Thymus (tissue), 14 donors: ENCODE measurements at places on chromosomes 7 and 10. TPM values are rescaled to one million over a fixed set of nuclear protein-coding genes. Genes with fewer than 3 reads are reported as not detected.
A peak's percentile ranks its signal among the peaks of the same experiment; 100 is the strongest.

Gene PCLO
- total RNA-seq, result 2.3 TPM

DNA sequence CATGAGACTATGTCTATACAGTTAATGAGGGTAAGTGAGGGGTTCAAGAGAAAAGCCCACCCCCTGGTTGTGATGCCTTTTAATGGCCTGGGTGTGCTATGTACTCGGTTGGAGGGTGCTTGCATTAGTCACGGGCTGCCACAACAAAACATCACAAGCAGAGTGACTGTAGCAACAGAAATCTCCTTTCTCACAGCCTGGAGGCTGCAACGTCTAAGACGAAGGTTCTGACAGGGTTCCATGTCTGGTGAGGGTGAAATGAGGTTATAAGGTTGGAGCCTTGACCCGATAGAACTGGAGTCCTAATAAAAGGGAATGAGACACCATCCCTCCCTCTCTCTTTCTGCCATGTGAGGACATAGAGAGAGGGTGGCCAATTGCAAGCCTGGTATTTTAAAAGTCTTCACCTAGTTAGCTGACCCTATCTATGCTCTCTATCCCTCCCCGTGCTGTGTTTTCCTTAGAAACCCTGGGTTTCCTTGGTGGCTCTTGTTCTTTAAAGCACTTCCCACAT is 126.0 kb upstream of the GDF10 start:
- H3K27ac ChIP-seq, result no peak overlapping the region
- no peak overlapping the region for H3K4me3 ChIP-seq

Gene HABP2
- 0.19 TPM for total RNA-seq

GRCh38 chr7:139829025-139829774 is at the start of gene TBXAS1:
TSS of gene TBXAS1 (plus strand) at chr7:139829264. CDS start at chr7:139829391, 127 bp downstream.
- H3K27ac ChIP-seq, result peak within 1 kb of the TSS; percentile 71
- peak within 1 kb of the TSS; percentile 51 for H3K4me3 ChIP-seq
- peak; percentile 75 for DNase-seq
- H3K36me3 ChIP-seq, result no peaks in the 10 kb centered on the region
- H3K27me3 ChIP-seq, result no peaks in the 10 kb centered on the region

GRCh38 chr10:128451879-128452278 is 325.7 kb upstream of the MKI67 start:
- no peak overlapping the region for H3K27ac ChIP-seq
- H3K4me1 ChIP-seq, result no peaks in the 10 kb centered on the region
- H3K4me3 ChIP-seq, result no peak overlapping the region
- no peaks in the 10 kb centered on the region for H3K27me3 ChIP-seq
- DNase-seq, result no peak
- no peaks in the 10 kb centered on the region for H3K36me3 ChIP-seq

DNA sequence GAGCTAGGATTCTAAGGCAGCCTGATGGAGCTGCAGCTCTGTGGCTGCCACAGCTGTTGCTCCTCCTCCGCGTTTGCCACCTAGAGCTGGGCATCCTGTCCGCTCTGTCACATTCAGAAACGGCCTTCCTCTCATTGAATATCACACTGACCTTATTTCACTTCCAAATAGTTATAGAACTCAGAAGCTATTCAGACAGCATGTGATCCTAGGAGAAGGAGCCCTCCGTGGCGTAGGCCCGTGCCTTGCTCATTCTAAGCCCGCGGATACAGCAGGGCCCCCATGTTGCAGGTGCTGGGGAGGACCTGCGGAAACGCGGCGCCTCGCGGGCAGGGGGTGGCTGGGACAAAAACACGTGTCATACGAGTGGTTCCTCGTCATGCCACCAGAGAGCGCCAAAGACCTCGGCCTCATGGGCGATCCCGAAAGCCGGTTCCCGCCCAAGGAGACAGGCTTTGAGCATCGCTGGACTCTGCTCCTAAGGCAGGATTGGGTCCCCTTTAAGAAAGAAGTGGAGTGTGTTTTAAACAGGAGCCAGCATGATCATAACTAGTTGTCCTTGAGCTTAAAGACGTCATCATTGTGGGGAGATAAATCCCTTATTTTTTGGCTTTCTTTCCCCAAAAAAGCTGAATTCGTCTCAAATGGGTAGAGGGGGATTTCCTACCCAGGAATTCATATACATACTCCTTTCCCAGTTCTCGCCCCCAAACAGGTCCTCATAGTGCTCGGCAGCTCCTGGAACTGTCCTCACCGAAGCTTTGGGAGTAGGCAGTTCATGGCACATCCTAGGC is 17.9 kb upstream of the FIGNL1 start:
- H3K36me3 ChIP-seq, result no peaks in the 10 kb centered on the region
- H3K4me1 ChIP-seq, result peaks cover 4% of the 10 kb centered on the region
- H3K27ac ChIP-seq, result no peak overlapping the region
- DNase-seq, result peak; percentile 76
- no peaks in the 10 kb centered on the region for H3K27me3 ChIP-seq
- no peak overlapping the region for H3K4me3 ChIP-seq

Gene CXCL12
- total RNA-seq, result 56.5 TPM

GRCh38 chr10:95303535-95303934 is 12.7 kb upstream of the PDLIM1 start:
- H3K36me3 ChIP-seq, result no peaks in the 10 kb centered on the region
- no peak overlapping the region for H3K27ac ChIP-seq
- no peak for DNase-seq
- H3K27me3 ChIP-seq, result no peaks in the 10 kb centered on the region
- no peak overlapping the region for H3K4me3 ChIP-seq
- H3K4me1 ChIP-seq, result no peaks in the 10 kb centered on the region

- no peaks in the 10 kb centered on the region for H3K36me3 ChIP-seq
- H3K27ac ChIP-seq, result no peak overlapping the region
- H3K27me3 ChIP-seq, result no peaks in the 10 kb centered on the region
- DNase-seq, result no peak
- no peak overlapping the region for H3K4me3 ChIP-seq
These were observed 214.6 kb upstream of the ZNF32 start for GRCh38 chr10:43863270-43863669.

GRCh38 chr7:85708221-85708620 is 521.4 kb upstream of the SEMA3D start:
- DNase-seq, result no peak
- H3K4me3 ChIP-seq, result no peak overlapping the region
- H3K4me1 ChIP-seq, result no peaks in the 10 kb centered on the region
- H3K27ac ChIP-seq, result no peak overlapping the region
- no peaks in the 10 kb centered on the region for H3K27me3 ChIP-seq

Gene CALML3
- 144 TPM for total RNA-seq

DNA sequence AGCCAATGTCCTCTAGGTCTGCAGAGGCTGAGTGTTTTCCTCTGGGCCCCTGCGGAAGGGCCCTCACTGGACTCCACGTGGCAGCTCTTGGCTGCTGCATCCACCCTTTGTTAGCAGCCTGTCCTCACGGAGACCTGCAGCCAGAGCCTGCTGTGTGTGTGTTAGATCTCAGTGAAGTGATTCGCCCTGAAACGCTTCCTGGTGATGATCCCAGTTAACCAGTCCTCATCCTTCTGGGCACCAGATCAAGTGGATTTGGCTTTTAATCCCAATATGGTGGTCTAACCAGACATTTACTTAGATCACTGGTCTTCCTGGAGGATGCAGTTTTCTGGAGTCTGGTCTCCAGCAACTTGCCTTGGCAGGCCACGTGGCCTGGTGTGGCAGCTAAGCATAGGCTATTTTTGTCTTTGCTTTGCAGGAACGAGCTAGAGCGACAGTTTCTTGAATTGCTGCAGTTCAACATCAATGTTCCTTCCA is 39.5 kb upstream of the GJD4 start:
- no peak overlapping the region for H3K4me3 ChIP-seq
- no peaks in the 10 kb centered on the region for H3K27me3 ChIP-seq
- DNase-seq, result no peak
- no peak overlapping the region for H3K27ac ChIP-seq

Gene STK31
- 0.42 TPM for total RNA-seq
